ENCODE measurements at places on chromosomes 4 and X. TPM values are rescaled to one million over a fixed set of nuclear protein-coding genes. Genes with fewer than 3 reads are reported as not detected.

GRCh38 chr4:4456351-4456750 lies 69.4 kb downstream of the NSG1 start:
- no peak for ATAC-seq

- no peak for ATAC-seq
Measured at GRCh38 chr4:41215969-41216293, 1.6 kb upstream of the APBB2 start.

GRCh38 chrX:148501386-148502066 lies 1.1 kb downstream of the AFF2 start:
- peak; percentile 11 for ATAC-seq

- ATAC-seq, result no peak
Measured at GRCh38 chr4:23458054-23458453, 431.8 kb downstream of the PPARGC1A start.

PPEF2 gene
- total RNA-seq, result 0.24 TPM
